ENCODE measurements at places on chromosomes 13 and 19.

GRCh38 chr19:39007096-39007495 lies 25.3 kb downstream of the FBXO27 start:
- DNase-seq = no peak

DNA sequence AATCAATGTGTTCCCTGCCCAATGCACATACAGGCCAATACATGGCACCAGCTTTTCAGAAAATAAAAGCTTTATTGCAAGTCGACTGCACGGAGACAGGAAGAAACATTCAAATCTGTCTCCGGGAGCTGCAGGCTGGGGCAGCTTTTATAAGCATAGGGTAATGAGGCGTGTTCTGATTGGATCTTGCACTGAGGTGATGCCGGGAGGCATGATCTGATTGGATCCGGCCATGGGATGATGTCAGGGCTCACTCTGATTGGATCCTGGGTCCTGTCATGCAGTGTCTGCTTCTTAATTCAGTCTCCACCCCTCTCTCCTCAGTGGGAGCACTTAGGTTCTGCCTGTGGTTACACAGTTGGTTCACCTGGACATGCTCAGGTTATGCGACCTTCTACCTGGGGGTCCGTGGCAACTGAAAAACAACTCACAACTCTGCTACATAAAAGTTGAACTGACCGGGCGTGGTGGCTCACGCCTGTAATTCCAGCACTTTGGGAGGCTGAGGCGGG lies 11.8 kb upstream of the FBN3 start:
- DNase-seq = no peak

- DNase-seq = no peak
Observed at GRCh38 chr19:8089664-8090601, 37.4 kb downstream of the CCL25 start.

GRCh38 chr13:38602266-38602665 lies 84.6 kb upstream of the FREM2 start:
- no peak for DNase-seq

GRCh38 chr19:54158812-54159351 lies 639 bp downstream of the LENG1 start:
- DNase-seq = peak; percentile 34

DNA sequence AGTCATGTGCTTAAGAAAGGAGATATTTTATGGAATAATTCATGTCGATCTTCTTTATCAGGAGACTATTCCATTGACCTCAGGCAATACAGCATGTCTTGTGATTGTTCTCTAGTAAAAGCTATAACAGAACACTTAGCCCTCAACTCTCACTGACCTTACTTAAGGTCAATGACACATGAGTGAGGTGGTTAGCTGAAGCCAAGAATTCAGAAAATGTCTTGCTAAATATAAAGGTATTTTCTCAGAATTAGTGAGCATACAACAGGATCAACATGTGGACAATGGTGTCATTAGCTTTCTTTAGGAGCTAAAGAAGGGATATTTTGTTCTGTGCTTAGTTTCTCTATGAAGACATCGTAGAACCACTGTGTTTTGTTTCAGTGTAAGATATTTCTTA lies 1730.4 kb upstream of the SLC10A2 start:
- no peak for DNase-seq

GRCh38 chr19:3360421-3361383 lies 5.7 kb upstream of the NFIC start:
- peak; percentile 63 for DNase-seq

DNA sequence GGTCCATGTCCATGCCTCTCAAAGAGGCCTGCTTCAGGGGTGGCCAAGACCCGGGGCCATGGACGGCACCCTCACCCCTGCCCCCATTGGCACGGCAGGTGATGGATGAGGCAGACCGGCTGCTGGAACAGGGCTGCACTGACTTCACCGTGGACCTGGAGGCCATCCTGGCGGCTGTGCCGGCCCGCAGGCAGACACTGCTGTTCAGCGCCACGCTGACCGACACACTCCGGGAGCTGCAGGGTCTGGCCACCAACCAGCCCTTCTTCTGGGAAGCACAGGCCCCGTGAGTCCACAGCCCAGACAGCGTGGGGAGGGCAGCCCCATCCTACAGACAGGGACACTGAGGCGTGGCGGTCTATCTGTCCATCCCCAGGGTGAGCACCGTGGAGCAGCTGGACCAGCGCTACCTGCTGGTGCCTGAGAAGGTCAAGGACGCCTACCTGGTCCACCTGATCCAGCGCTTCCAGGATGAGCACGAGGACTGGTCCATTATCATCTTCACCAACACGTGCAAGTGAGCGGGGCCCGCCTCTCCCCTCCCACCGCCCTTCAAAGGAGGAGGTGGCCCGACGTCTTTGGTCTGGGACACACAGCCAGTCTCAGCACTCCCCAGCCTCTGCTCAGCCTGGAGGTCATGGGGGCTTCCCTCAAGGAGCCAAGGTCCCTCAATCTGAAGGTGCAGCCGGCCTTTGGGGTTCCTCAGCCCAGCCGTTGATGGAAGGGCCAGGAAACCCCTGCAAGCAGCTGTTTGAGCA lies 2.9 kb downstream of the DDX49 start:
- DNase-seq = no peak

GRCh38 chr19:35169221-35169995 lies 14.9 kb downstream of the FXYD5 start:
- no peak for DNase-seq

GRCh38 chr19:33462112-33462791 lies 59.3 kb downstream of the PEPD start:
- no peak for DNase-seq

- DNase-seq = no peak
Observed at GRCh38 chr13:33146843-33147611, 130.8 kb downstream of the KL start.

DNA sequence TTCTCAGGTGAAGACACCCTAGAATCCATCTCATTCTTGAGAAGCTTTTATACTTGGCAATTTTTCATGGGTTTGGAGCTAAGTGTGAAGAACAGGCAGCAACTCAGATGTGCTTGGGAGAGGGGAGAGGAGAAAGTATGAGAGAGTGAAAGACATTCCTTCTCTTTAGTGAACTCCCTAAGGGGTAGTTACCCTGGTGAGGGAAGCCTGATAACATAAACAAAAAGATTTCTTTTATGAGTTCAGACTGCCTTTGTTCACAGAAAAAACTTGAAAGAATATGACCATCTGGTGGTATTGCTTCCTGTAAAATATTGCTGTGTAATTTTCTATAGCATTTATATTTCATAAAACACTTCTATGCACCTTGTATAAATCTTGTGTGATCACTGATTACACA lies at the start of gene STOML3:
STOML3 (minus strand) TSS at position 139 of the 400 bp plus-strand sequence; CDS start at position 29, 110 bp downstream.
- DNase-seq = no peak

- no peak for DNase-seq
Observed at GRCh38 chr19:6682607-6683128, 12.7 kb upstream of the TNFSF14 start.

- no peak for DNase-seq
Observed at GRCh38 chr13:22427066-22427465, 753.7 kb upstream of the SGCG start.

DNA sequence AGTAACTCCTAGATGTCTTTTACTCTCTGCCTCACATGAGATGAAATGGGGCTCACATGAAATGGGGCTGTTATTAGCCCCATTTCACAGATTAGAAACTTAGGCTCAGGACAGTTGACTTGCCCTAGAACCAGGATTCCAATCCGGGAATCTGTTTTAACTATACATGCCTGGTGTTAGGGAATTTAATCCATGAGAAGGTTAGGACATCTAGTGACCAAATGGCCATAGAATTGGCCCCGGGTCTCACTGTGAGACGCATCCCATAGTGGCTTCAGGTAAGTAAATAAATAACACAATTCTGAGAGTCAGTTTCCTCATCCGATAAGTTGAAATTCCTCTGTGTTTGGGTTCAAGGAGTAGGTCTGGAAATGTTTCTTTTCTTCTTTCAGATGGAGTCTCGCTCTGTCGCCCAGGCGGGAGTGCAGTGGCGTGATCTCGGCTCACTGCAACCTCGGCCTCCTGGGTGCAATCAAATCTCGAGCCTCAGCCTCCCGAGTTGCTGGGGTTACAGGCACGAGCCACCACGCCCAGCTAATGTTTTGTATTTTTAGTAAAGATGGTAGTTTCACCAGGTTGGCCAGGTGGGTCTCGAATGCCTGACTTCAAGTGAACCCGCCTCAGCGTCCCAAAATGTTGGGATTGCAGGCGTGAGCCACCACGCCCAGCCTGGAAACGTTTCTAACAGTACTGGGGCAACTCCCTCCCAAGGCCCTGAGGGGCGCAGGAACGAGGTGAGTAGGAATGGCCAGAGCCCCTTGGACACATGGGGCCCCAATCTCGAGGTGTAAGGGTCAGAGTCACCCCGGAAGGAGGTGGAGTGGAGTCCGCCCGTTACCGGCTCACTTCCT lies 1.2 kb upstream of the ZNF574 start:
- peak; percentile 11 for DNase-seq

GRCh38 chr13:110214637-110215036 lies 92.3 kb downstream of the COL4A1 start:
- no peak for DNase-seq

- peak; percentile 99 for DNase-seq
Observed at GRCh38 chr13:110715395-110716246, 2.1 kb downstream of the ING1 start.

GRCh38 chr13:43935878-43936277 lies 56.2 kb downstream of the LACC1 start:
- DNase-seq = no peak

DNA sequence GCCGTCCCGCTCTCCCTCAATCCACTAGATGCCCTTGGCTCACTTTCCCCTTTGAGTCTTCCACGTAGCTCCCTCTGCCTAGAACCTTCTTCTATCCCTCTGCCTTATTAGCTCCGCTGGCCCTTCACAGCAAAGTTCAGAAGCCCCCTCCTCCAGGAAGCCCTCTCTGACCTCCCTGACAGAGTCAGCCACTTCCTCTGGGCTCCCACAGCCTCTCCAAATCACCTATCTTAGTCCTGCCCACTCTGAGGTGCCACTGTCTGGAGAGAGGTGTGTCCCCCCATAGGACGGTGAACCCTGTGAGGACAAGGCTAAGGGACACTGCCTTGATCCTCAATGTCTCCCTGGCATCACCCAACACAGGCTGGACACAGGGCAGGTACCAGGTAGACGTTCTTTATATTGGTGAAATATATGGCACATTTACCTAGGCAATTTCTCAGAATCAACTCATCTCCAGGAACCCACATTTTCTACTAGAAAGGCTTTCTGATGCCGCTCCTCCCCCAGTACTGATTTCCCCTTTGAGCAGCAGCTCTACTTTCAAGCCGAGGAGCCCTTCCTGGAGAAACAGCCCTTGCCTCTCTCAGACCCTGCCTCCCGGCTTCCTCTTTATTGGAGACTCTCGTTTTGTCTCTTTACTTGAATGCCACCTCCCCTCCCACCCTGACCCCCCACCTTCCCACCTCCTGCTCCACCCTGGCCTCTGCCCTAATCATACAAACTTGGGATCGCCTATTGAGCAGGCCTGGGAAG lies 3.4 kb upstream of the TGFB1 start:
- DNase-seq = peak; percentile 49

DNA sequence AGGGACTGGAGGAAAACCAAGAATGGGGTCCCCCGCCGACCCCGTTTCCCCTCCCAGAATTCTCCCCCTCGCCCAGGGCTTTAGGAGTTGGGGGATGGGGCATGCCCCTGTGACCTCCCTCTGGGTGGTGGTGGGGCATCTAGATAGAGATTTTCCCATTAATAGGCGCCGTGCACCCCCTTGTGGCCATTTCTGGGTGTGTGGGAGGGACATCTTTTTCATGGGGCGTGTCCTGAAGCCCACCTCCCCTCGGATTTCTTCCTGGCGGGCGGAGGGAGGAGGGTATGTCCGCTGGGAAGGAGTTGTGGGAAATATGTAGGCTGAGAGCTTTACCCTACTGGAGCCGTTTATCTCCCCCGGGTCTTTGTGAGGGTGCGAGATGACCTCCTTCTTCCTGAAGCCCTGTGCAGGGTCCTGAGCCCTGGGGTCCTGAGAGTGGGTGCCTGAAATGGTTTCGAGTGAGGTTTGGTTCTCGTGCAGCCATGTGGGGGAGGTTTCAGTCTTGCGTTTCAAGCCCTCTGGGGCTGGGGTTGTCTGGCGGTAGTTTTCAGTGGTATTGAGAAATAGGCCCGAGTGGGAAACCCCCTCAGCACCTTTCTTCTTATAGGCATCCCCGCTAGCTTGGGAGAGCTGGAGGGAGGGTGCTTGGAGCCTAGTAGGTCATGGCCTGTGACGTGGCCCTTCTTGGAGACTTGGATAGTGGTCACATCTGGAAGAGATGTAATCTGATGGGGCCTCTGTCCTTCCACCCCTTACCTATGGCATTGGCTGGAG lies 1.0 kb downstream of the PRMT1 start:
- peak; percentile 68 for DNase-seq

GRCh38 chr19:2619076-2619475 lies 83.4 kb downstream of the GNG7 start:
- DNase-seq = no peak

GRCh38 chr19:4556597-4557127 lies 2.8 kb downstream of the SEMA6B start:
- no peak for DNase-seq

GRCh38 chr13:60574735-60575134 lies 177.7 kb downstream of the TDRD3 start:
- DNase-seq = no peak

- DNase-seq = no peak
Observed at GRCh38 chr13:20125129-20125782, 35.6 kb downstream of the GJA3 start.

DNA sequence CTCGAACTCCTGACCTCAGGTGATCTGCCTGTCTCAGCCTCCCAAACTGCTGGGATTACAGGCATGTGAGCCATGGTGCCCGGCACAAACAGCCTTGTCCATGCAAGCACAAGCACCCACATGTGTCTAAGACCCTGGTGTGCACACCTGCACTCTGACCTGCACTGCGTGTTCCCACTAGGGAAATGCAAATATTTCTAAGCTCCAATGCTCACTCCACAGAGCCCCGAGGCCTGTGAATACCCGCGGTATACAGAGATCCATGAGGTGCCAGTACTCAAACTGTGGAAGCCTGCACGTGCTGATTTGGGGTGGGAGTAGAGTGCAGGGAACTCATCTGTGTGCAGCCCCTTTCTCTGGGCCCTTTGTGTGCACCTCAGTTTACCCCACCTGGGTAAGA lies 14.7 kb downstream of the GADD45B start:
- DNase-seq = no peak

DNA sequence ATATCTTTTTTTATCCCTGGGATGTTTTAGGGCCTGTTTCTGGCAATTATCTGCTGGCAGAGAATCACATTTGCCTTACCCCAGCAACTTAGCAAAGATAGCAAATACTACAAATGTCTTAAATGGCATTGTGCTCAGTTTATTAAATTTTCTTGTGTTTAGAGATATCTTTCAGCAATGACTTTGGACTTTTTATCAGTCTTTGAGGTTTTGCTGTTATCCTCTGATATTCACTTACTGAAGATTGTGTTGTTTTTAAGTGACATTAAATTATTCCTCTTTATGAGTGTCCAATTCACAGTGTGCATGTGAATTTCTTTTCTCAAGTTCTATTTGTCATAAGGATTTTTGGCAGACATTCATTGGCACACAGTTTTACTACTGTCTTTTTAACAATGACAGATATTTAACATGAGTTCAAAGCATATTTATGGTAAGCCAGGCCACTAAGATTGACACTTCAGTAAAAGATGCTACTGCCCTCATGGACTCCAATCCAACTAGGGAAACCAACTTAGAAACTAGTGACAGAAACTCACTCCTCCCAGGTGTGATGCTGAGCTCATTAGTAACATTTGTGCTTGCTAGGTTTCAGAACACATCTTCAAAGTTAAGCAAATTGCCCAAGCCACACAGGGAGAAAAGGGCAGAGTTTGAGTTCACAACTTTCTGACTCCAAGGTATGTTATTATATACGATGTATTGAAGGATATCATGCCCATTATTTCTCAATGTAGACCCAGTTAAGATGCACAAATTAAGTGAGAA lies 481.9 kb downstream of the GPC6 start:
- DNase-seq = no peak

Data from naive thymus-derived CD4-positive, alpha-beta T cell (primary cell).